ENCODE measurements at places on chromosomes 16 and 17.
A peak's percentile ranks its signal among the peaks of the same experiment; 100 is the strongest.

GRCh38 chr17:45427181-45427835, 5.4 kb downstream of the ARHGAP27 start:
- no peak for DNase-seq

GRCh38 chr17:50458701-50459676, 9.7 kb downstream of the CHAD start:
- peak; percentile 70 for DNase-seq

GRCh38 chr17:74213861-74214391, 555 bp downstream of the TTYH2 start:
- no peak for DNase-seq

- no peak for DNase-seq
Measured at GRCh38 chr17:29848737-29849136, 81.3 kb downstream of the SSH2 start.

GRCh38 chr16:16127469-16128116, 95.7 kb downstream of the ABCC6 start:
- peak; percentile 12 for DNase-seq

DNA sequence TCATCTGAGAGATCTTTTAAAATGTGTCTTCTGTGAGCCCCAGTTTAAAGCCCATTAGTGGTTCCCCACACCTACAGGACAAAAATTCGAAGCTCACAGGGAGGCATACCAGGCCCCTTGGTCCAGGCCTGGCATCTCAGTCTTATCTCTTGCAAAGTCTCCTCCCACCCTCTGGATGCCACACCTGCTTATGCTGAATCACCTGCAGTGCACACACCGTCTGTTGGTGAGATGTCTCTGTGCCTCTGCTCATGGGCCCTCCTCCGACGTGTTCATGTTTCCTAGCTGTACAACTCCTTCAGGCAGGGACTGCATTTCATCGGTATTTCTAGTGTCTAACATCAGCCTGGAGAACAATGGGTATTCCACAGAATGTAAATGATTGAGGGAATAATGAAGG, 41.6 kb downstream of the RNF157 start:
- DNase-seq, result no peak

GRCh38 chr16:86398201-86398600, 112.1 kb upstream of the FOXF1 start:
- DNase-seq, result no peak

DNA sequence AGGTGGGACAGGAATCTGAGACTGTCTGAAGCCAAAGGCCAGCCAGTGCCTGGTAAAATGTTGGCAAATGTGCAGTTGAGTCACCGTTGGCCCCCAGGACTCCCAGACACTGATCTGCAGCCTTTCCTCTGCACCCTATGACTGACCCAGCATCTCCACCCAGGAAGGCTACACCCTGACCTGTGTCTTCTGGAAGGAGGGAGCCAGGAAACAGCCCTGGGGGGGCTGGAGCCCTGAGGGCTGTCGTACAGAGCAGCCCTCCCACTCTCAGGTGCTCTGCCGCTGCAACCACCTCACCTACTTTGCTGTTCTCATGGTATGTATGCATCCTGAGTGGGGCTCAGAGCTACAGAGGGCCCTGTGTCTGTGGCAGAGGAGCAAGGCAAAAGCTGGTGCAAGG, 24.0 kb downstream of the ADGRG5 start:
- no peak for DNase-seq

DNA sequence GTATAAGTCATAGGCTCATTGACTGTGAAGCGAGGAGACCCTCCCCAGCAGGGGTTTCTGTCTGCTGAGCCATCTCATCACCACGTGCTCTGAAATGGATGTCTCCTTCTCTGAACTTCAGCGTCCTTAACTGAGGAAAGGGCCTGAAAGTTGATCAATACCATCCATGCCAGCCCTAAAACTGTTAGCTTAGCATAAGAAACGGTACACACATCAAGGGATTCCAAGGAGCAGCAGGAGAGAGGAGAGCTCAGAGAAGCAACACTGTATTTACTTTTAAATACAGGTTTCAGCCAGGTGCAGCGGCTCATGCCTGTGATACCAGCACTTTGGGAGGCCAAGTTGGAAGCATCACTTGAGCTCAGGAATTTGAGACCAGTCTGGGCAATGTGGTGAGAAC, 248.9 kb upstream of the TNRC6C start:
- DNase-seq, result no peak

GRCh38 chr17:58818654-58819053, 63.0 kb downstream of the PPM1E start:
- peak; percentile 16 for DNase-seq

DNA sequence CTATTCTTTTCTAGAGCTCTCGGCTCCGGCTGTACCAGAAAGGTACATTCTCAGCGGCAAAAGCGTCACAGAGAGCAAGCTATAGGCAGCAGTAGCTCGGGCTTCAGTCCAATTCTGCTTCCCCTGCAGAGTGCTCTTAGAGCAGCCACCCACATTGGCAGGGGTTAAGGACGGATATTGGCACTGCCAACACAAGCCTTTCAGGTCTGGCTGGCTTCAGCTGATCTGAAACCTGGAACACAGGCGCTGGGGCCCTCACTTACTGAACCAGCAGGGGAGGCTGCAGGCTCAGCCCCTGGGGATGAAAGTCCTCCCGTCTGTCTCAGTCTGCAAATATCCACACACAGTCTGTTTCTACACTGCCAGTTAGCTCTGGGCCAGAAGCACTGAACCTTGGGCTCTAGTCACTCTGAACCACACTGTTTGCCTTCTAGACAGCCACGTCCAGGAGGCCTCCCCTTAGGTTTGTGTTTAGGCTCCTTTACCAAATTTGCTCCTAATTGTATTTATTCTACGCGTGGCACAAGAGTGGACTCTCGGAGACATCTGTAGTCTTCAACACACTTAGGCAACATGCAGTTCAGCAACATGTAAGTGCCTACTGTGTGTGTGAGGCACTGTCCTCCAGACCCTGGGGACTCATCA, 40.1 kb downstream of the HIC1 start:
- DNase-seq, result peak; percentile 74

DNA sequence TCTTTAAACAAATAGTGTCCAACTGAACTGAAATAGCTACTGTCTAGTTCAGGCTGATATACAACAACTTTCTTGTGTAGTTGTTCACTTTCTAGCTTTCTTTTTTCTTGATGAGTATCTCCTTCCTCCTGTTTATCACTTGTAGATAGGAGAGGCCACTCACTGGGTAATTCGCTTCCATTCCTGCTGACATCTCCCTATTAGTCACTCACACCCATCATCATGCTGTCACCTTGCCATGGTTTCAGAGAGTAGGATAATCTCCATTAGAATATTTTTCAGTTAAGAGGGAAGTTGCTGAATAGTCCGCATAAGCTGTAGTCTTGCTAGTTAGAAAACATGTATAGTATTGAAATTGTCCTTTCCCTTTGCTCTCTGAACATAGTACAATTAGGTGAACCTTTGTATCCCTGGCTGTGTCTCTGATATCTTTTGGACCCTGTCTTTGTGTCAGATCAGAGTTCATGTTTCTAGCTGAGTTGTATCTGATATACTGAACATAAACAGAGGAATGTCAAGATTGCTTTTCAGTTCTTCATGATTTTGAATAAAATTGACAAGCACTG, 64.4 kb upstream of the RASL10B start:
- DNase-seq, result no peak

GRCh38 chr17:76524598-76525512, 12.7 kb downstream of the CYGB start:
- DNase-seq, result no peak

Data from DMS79 treated with DMSO at 0.1 percent for 48 hours (cell line).